Adipocyte (in vitro differentiated cells): ENCODE measurements at places on chromosomes 2 and 18.
A peak's percentile ranks its signal among the peaks of the same experiment; 100 is the strongest.

GRCh38 chr18:58106289-58107070 is 62.5 kb downstream of the NEDD4L start:
- no peak for DNase-seq

DNA sequence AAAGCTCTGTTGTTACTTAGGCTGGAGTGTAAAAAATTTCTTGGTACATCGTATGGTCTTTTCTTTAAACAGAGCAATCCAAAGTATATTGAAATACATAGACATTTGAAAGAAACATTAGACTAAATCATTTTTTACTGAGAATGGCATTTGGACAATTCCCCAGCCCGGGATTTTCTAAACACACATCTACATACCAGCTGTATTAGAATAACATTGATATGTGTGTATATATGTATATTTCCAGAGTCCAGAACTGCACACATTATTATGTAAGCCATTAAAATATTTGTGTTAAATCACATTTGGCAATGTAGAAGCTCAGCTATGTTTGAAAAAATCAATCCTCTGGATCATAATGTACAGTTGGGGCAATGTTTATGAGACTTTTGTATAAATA is 1853.6 kb upstream of the LRRTM1 start:
- no peak for DNase-seq

GRCh38 chr2:12928197-12928774 is 211.6 kb downstream of the TRIB2 start:
- DNase-seq, result peak; percentile 85

- DNase-seq, result no peak
These were observed 13.8 kb downstream of the CLK1 start for GRCh38 chr2:200850512-200851256.

DNA sequence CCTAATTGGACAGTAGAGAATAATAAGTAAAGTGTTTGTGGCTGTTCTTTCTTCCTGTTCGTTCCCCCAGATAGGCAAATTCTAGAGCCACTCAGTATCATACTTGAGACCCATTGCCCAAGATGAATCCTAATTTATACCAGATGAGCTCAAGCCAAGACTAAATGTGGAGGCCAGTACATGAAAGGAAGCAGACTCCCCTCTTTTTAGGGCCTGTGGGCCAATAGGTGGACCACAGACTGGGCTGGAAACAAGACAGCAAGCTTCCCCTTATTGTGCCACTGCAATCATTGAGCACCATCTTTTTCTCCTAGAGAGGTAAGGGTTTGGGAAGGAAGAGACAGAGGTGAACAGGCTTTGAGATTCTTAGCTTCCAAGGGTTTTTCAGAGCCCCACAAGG is 141.9 kb downstream of the MGAT5 start:
- no peak for DNase-seq

GRCh38 chr2:96330407-96330806 is 5.2 kb upstream of the NCAPH start:
- peak; percentile 87 for DNase-seq

- peak; percentile 46 for DNase-seq
These were observed 314.0 kb upstream of the REV1 start for GRCh38 chr2:99803846-99804245.

GRCh38 chr2:170778900-170779299 is 8.7 kb downstream of the ERICH2 start:
- no peak for DNase-seq

- DNase-seq, result no peak
These were observed 1070.3 kb downstream of the SUCLG1 start for GRCh38 chr2:83388804-83389203.

- DNase-seq, result no peak
These were observed 42.2 kb downstream of the SCN2A start for GRCh38 chr2:165281387-165281786.

DNA sequence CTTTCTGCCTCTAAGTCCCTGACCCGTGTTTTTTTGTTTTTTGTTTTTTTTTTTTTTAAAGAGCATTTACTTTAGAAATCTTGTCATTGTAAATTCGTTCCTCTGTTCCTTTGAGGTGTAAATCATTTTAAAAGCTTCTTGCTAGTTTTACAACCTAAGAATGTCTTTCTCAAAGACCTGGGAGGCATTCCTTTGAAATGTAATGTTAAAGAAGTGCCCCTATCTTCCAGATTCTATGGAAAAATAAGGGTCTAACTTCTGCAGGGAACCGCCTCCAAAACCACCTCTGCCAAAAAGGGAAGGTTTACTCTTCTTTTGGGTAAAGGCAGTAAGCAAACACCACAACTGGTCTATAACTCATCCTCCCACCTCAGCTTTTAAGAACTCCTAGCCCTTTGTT is 259.6 kb upstream of the ZNF804A start:
- DNase-seq, result no peak

DNA sequence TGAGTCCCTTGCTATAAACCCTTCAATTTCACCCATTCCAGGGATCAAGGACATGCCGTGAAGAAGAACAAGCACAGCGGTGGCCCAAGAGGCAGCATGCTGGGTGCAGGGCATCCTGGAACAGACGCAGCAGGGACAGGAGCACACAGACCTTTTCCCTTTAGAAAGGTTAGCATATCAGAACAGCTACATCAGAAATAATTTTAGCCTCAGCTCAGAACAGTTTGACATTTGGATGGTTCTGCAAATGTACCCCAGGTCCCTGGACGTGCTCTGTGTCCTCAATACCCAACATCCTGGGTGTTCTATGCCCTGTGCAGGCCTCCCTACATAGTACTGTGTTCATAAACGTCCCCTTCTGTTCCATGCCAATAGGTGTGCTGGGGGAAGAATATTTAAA is 80.4 kb downstream of the MYOM1 start:
- no peak for DNase-seq

GRCh38 chr2:73101626-73102256 is 11.0 kb downstream of the RAB11FIP5 start:
- peak; percentile 14 for DNase-seq

GRCh38 chr2:5674026-5674340 is 18.2 kb upstream of the SOX11 start:
- peak; percentile 65 for DNase-seq

DNA sequence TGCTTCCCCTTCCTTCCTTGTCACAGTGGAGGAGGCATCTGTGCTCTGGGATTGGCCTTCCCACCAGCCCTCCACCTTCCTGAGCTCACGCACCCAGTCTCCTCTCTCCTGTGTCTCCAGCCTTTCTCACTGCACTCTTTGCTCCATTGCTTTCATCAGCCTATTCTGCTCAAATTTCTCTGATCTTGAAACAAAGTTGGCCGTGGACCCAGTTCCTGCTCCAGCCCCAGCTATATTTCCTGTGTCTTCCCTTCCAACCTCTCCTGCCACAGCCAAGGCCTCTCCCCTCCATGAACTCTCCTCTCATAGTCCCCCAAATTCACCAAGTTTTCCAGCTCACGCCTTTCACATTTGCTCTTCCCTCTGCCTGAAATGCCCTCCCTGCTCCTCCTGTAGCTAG is 226.6 kb upstream of the AGAP1 start:
- no peak for DNase-seq

DNA sequence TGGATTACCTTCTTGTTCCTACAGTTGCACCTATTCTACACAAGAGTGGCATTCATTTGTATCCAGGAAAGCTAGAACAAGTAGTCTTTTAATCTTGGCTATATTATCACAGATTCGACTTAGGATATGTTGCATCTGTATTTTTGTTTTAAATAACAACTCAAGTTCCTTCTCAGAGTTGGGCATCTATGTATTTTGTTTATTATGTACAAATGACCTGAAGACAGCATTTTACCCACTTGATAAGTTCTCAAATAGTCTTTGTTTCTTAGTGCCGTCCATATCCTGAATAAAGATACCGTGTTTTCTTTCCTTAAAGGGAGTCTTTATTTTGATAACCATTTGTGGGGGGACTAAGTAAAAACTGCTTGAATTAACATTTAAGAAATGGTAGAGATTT is 2.9 kb downstream of the ITPRID2 start:
- no peak for DNase-seq

GRCh38 chr2:24828238-24828996 is 35.2 kb downstream of the CENPO start:
- DNase-seq, result no peak

DNA sequence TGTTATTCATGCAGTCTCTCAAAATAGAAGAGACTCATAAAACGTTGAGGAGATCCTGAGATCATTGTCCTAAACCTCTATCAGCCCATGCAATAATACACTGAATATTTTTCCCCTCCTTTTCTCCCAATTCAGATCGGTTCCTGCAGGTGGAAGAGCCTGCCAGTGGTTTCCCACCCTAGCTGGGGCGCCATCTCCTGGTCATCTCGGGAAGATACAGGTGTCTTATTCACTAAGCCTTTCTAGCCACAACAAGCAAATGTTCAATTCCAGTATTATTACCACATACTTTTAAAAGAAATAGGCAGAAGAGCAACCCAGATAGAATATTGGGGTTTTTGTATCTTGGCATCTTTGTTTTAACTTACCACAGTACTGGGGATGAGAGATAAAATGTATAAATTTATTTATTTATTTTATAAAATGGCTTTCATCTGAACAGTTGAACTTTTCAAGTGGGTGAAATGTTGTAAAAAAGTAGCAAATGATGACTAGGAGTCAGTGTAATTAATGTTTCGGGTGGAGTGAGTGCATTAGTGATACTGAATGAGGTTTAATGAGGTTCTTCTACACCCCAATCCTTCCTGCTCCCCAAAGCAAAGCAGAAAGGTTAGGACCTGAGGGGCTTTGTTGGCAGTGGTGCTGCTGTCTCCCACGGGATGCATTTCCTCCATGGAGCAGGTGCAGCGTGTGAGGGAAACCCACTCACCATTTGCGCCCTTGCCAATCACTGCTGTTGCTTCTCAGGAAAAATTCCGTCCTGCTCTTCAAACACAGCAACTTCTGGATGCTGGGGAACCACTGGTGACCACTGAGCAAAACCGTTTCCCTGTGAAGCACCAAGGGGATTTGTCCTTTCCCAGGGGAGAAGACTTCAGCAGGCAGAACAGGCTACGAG is 147.1 kb upstream of the FHL2 start:
- DNase-seq, result peak; percentile 85

GRCh38 chr18:78144669-78145068 is 834.9 kb upstream of the SALL3 start:
- no peak for DNase-seq
